ENCODE measurements at places on chromosomes 6 and 20.

- no peak for DNase-seq
Measured at GRCh38 chr20:34629342-34629741, 47.5 kb downstream of the PIGU start.

GRCh38 chr20:41007481-41007880 lies 21.1 kb upstream of the TOP1 start:
- DNase-seq: no peak

- DNase-seq: no peak
Measured at GRCh38 chr6:94376876-94377275, 957.5 kb upstream of the EPHA7 start.

DNA sequence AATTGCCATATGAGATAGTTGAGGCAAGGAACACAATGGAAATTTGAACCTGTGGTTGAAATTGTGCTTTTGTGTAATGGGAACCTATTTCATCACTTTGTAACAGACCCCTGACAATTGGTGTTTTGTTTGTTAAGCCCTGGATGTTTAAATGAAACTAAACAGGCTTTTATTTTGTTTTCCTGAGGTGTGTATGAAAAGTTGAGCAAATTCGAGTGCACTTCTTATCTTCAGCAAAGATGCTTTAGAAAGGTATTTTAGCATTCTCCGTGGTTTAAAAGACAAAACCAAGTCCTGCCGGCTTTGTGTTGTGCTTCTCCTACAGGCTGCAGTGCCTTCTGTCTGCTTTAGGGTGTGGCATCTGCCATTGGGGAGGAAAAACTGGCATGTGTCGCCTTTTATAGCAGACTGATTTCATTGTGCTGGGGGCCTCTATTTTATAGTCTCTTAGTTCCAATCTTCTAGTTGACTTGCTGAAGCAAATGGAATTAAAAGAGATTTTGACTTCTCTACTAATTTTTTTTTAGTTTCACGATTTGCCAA lies 2.2 kb upstream of the ARID1B start:
- no peak for DNase-seq
